ENCODE measurements at places on chromosomes 1 and 21. TPM values are rescaled to one million over a fixed set of nuclear protein-coding genes. Genes with fewer than 3 reads are reported as not detected.
A peak's percentile ranks its signal among the peaks of the same experiment; 100 is the strongest.

DNA sequence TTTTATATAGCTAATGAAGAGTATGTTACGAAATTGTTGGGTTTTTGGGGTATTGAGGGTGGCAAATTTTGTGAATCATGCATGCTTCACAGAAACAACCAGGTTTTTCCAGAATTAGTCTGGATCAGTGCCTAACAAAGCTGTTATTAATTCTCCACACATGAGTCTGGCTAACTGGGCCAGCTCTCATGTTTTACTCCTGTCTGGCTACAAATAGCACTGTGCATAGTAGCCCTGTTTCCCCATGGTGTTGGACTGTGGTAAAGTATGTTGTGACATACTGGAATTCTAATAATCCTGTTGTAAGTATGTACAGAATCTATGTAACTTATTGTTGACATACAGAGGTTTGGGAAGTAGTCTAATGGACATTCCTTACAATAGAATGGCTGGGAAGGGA is 35.8 kb downstream of the S100B start:
- H3K36me3 ChIP-seq: no peaks in the 10 kb centered on the region
- no peak overlapping the region for H3K27ac ChIP-seq
- no peaks in the 10 kb centered on the region for H3K27me3 ChIP-seq
- H3K4me1 ChIP-seq: no peaks in the 10 kb centered on the region
- DNase-seq: no peak

The FOXO6 gene
- total RNA-seq: 0.80 TPM

The IGSF21 gene
- total RNA-seq: 0.12 TPM

DNA sequence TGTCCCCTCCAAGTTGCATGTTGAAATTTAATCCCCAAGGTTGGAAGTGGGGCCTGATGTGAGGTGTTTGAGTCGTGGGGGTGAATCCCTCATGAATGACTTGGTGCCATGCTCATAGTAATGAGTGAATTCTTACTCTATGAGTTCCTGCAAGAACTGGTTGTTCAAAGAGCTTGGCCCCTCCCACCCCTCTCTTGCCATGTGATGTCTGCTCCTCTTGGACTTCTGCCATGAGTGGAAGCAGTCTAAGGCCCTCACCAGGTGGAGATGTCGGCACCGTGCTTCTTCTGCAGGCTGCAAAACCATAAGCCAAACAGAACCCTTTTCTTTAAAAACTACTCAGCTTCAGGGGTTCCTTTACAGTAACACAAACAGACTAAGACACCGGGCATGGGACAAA is 14.3 kb downstream of the G0S2 start:
- peak; percentile 62 for DNase-seq
- no peaks in the 10 kb centered on the region for H3K4me1 ChIP-seq
- peak overlapping the region; percentile 49 for H3K27ac ChIP-seq
- no peak overlapping the region for H3K4me3 ChIP-seq

- no peak overlapping the region for H3K4me3 ChIP-seq
- no peak for DNase-seq
Observed at GRCh38 chr21:46436621-46437020, 22.1 kb upstream of the DIP2A start.

- H3K4me3 ChIP-seq: no peak overlapping the region
- H3K36me3 ChIP-seq: no peaks in the 10 kb centered on the region
- DNase-seq: peak; percentile 82
- peaks cover 25% of the 10 kb centered on the region for H3K4me1 ChIP-seq
Observed at GRCh38 chr1:27102707-27103468, 52.0 kb downstream of the SLC9A1 start.

DNA sequence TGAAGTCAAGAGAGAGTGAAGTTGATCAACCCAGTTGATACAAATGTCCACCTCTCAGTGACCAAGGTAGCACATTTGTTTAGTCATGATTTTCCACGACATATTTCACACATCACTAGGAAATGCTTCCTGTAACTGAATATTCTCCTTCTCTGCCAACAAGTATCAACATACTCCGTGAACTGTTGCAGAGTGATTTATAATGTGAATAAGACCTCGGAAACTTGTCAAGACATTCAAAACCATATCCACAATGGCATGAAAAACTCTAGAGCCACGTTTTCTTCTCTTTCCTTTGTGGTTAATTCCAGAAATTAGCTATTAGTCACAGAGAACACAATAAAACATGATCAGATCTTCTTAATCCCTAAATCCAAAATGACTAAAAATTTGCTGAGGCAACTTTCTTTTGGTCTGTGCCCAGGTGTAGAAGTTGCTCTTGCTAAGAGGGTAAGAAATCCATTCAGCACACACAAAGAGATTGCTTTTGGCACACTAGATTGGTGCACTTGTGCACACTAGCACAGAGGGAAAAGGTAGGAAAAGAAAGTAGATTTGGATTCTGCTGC is 244.3 kb upstream of the NRIP1 start:
- H3K36me3 ChIP-seq: no peaks in the 10 kb centered on the region
- no peak overlapping the region for H3K4me3 ChIP-seq
- no peak for DNase-seq
- no peak overlapping the region for H3K27ac ChIP-seq

DNA sequence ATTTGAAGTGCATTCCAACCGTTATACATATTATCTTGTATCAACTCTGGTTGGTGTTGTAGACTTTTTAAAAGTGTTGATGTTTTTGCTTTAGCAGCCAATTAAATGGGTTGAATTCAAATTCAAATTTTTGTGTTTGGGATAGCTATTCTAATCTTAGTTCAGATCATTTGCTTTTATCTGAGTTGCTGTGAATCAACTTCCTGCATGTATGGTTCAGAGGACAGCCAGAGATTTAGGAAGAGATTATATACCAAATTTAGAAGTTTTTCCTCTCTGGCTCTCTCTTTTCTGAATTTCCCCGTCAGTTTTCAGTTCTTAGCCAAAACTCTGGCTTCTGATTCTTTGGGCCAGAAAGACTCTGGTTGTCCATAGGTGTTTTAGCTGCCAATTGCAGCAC is 415.5 kb downstream of the NUF2 start:
- no peaks in the 10 kb centered on the region for H3K4me1 ChIP-seq
- DNase-seq: no peak
- no peak overlapping the region for H3K27ac ChIP-seq
- H3K36me3 ChIP-seq: no peaks in the 10 kb centered on the region
- H3K4me3 ChIP-seq: no peak overlapping the region

The C1orf174 gene
- 20.7 TPM for total RNA-seq

GRCh38 chr1:165826565-165827267 is 698 bp upstream of the UCK2 start:
- peak; percentile 16 for DNase-seq
- no peaks in the 10 kb centered on the region for H3K27me3 ChIP-seq

Data from hepatocyte (in vitro differentiated cells).